Tibial nerve (tissue), 4 donors: ENCODE measurements at places on chromosomes 1 and 21. TPM values are rescaled to one million over a fixed set of nuclear protein-coding genes. Genes with fewer than 3 reads are reported as not detected.

GRCh38 chr1:112515311-112516009 lies 6.7 kb downstream of the WNT2B start:
- no peak overlapping the region for H3K4me3 ChIP-seq
- H3K4me1 ChIP-seq = no peaks in the 10 kb centered on the region
- H3K27ac ChIP-seq = no peak overlapping the region
- H3K36me3 ChIP-seq = no peaks in the 10 kb centered on the region

The NMNAT2 gene
- 0.60 TPM for total RNA-seq

The CD1B gene
- total RNA-seq = not detected

The DENND2C gene
- total RNA-seq = 3.3 TPM

- H3K36me3 ChIP-seq = no peaks in the 10 kb centered on the region
- H3K27ac ChIP-seq = no peak overlapping the region
- H3K27me3 ChIP-seq = no peaks in the 10 kb centered on the region
- H3K4me3 ChIP-seq = no peak overlapping the region
These were observed 17.4 kb upstream of the IL19 start for GRCh38 chr1:206753141-206753540.

DNA sequence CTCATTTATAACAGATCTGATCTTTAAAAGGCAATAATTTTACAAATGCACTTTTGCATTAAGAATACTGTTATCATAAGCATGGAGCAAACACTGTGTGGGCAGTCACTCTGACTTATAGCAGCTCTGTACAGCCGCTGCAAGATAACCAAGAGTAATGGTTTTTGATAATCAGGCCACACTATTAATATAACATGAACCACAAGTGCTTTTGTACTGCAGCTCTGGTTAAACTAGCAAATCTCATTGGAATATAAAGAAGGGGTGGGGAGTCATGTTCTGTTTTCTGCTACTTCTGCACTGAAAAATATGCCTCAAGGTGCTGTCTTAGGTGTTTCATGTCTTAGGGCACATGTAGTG lies 357.4 kb downstream of the LMO4 start:
- no peak for DNase-seq
- H3K36me3 ChIP-seq = no peaks in the 10 kb centered on the region
- no peak overlapping the region for H3K4me3 ChIP-seq

- no peaks in the 10 kb centered on the region for H3K27me3 ChIP-seq
- no peaks in the 10 kb centered on the region for H3K36me3 ChIP-seq
- H3K4me3 ChIP-seq = no peak overlapping the region
- H3K4me1 ChIP-seq = no peaks in the 10 kb centered on the region
- H3K27ac ChIP-seq = no peak overlapping the region
These were observed 151.1 kb downstream of the NTNG1 start for GRCh38 chr1:107291987-107292386.

The NHLH1 gene
- not detected for total RNA-seq

DNA sequence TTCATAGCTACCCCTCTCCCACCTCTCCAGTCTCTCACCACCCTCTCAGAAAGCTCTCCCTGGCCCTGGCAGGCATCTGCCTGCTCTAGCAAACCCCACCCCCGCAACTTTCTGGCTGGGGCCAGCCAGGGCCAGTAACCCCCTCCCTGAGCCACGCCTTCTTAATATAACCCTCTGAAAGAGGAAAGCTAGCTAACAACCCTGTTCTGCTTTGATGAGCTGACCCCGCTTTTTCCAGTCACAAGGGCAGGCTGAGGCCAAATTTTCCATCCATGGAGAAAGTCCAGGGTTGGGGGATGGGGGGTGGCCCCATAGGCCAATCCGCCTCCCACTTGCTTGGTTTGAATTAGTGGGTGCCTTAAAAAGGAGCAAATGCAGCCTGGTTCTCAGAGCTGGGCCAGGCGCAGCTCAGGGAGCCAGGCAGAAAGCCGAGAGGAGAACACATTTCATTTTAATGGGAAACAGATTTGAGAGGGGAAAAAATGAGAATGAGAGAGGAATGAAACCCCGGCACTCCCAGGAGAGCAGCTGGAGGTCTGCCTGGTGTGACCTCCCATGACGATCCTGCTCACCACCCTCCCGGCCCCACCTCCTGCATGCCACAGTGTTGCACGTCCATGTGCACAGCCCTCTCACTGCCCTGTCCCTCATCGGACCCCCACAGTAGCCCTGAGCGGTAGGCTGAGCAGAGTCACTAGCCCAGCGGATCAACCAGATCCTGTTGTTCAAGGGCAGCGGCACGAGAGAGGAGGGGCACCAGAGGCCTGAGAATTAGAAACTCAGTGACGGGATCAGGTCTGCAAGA lies 62.3 kb downstream of the OPTC start:
- no peaks in the 10 kb centered on the region for H3K4me1 ChIP-seq
- H3K36me3 ChIP-seq = no peaks in the 10 kb centered on the region
- no peak overlapping the region for H3K4me3 ChIP-seq
- H3K27me3 ChIP-seq = no peaks in the 10 kb centered on the region
- H3K27ac ChIP-seq = peak overlapping the region; percentile 32

The HHIPL2 gene
- total RNA-seq = 0.21 TPM

- H3K27me3 ChIP-seq = no peaks in the 10 kb centered on the region
- no peaks in the 10 kb centered on the region for H3K4me1 ChIP-seq
- no peak overlapping the region for H3K4me3 ChIP-seq
- H3K27ac ChIP-seq = no peak overlapping the region
- no peaks in the 10 kb centered on the region for H3K36me3 ChIP-seq
- no peak for DNase-seq
These were observed 40.5 kb upstream of the NEK2 start for GRCh38 chr1:211715971-211716370.

- no peak overlapping the region for H3K4me3 ChIP-seq
- H3K27me3 ChIP-seq = no peaks in the 10 kb centered on the region
These were observed 32.4 kb upstream of the CEP350 start for GRCh38 chr1:179921981-179922872.

GRCh38 chr1:37892151-37893047 lies 33.0 kb upstream of the MTF1 start:
- no peak overlapping the region for H3K27ac ChIP-seq
- no peaks in the 10 kb centered on the region for H3K4me1 ChIP-seq
- DNase-seq = no peak
- H3K4me3 ChIP-seq = no peak overlapping the region

- no peak for DNase-seq
- H3K36me3 ChIP-seq = no peaks in the 10 kb centered on the region
- H3K27me3 ChIP-seq = no peaks in the 10 kb centered on the region
These were observed 142.8 kb downstream of the ETS2 start for GRCh38 chr21:38948377-38949069.

DNA sequence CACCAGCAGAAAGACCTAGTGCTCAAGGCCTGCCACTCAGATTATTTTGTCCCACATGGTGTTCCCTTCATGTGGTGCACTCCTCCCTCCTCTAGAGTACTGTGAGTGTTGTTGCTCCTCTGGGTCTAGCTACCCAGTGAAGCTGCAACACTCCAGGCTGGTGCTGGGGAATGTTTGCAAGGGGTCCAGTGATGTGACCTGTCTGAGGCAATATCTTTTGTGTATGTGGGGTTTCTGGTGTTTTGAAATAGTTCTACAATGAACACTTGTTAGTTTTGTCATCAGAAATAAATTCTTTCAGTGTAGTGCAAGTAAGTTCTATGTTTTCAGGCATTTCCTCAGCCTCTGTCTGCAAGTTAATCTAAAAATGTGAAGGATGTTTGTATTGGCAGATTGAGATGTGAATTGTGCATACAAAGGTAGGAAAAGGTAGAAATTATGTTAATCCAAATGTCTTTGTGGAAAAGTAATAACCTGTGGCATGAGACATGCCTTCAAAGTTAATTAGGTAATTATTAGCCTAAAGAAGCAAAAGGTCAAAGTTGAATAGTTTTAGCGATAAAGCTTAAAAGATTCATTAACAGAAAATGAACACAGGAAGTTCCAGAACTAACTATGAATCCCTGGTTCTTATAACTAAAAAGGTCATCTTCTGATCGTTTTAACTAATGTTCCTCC lies 616.8 kb downstream of the LTN1 start:
- no peaks in the 10 kb centered on the region for H3K4me1 ChIP-seq
- no peaks in the 10 kb centered on the region for H3K36me3 ChIP-seq

GRCh38 chr1:221337106-221337505 lies 404.8 kb downstream of the DUSP10 start:
- DNase-seq = no peak
- H3K27ac ChIP-seq = no peak overlapping the region
- no peak overlapping the region for H3K4me3 ChIP-seq
- H3K4me1 ChIP-seq = peaks cover 10% of the 10 kb centered on the region

DNA sequence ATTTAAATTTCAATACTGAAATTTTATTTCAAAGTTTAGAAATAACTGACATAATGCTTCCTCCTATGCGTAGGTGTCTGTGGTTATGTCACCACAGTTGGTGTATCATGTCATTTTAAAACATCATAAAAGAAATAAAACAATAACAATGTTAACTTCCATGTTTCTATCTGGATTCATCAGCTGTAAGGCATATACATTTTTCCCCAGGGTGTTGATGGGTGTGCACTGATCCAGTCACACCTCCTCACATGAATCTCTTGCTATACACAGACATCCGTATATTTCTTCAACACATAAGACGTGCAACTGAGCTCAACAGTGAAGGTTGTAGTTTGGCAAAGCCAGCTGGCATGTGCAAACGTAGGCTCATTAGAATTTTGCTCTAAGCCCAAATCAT lies 6.2 kb downstream of the KCNA3 start:
- H3K4me1 ChIP-seq = no peaks in the 10 kb centered on the region
- no peak overlapping the region for H3K27ac ChIP-seq
- DNase-seq = no peak
- peaks cover 49% of the 10 kb centered on the region for H3K27me3 ChIP-seq
- H3K36me3 ChIP-seq = no peaks in the 10 kb centered on the region
- H3K4me3 ChIP-seq = no peak overlapping the region

GRCh38 chr1:242043165-242043564 lies 44.3 kb upstream of the MAP1LC3C start:
- DNase-seq = no peak
- no peaks in the 10 kb centered on the region for H3K27me3 ChIP-seq
- H3K4me3 ChIP-seq = no peak overlapping the region
- no peaks in the 10 kb centered on the region for H3K4me1 ChIP-seq
- no peak overlapping the region for H3K27ac ChIP-seq
- no peaks in the 10 kb centered on the region for H3K36me3 ChIP-seq

The HES2 gene
- not detected for total RNA-seq

DNA sequence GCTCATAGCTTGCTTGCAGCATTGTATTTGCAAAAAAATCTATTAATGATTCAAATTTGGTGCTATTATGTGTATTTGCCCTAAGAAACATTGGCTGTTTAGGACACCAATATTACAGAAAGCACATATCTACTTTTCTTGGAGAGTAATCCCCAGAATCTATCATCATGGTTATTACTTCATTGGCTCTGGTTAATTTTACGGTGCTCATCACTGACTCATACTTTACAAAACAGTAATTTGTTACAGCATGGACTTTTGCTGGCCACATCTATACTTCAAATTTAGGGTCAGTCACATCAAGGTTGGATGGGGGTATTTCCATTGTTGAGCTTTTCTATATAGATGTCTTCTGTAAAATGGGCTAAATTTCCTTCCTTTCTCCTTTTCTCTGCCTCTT lies 45.7 kb downstream of the SH3GLB1 start:
- no peaks in the 10 kb centered on the region for H3K4me1 ChIP-seq
- no peak overlapping the region for H3K27ac ChIP-seq
- H3K27me3 ChIP-seq = no peaks in the 10 kb centered on the region
- no peaks in the 10 kb centered on the region for H3K36me3 ChIP-seq
- H3K4me3 ChIP-seq = no peak overlapping the region

GRCh38 chr1:169733924-169734323 lies at the start of gene SELE:
Gene SELE, minus strand, starts transcription at chr1:169734079. Its CDS starts 467 bp downstream, at chr1:169733612.
- H3K4me1 ChIP-seq = no peaks in the 10 kb centered on the region
- no peak within 1 kb of the TSS for H3K27ac ChIP-seq
- no peak for DNase-seq

The UTS2 gene
- not detected for total RNA-seq

- DNase-seq = peak; percentile 30
- H3K36me3 ChIP-seq = no peaks in the 10 kb centered on the region
- peaks cover 72% of the 10 kb centered on the region for H3K27me3 ChIP-seq
- peaks cover 24% of the 10 kb centered on the region for H3K4me1 ChIP-seq
- peak overlapping the region; percentile 55 for H3K27ac ChIP-seq
- H3K4me3 ChIP-seq = peak overlapping the region; percentile 53
These were observed 475 bp upstream of the TDRD10 start for GRCh38 chr1:154501423-154502065.

The CASQ1 gene
- total RNA-seq = not detected

The PLA2G2F gene
- not detected for total RNA-seq

The RNF223 gene
- not detected for total RNA-seq

The CAPN8 gene
- not detected for total RNA-seq

- H3K4me1 ChIP-seq = peaks cover 8% of the 10 kb centered on the region
- no peaks in the 10 kb centered on the region for H3K27me3 ChIP-seq
- H3K27ac ChIP-seq = no peak overlapping the region
- no peak for DNase-seq
These were observed 19.8 kb downstream of the TOMM20 start for GRCh38 chr1:235108876-235109275.

The IFI44 gene
- total RNA-seq = 23.7 TPM

The MIXL1 gene
- not detected for total RNA-seq

DNA sequence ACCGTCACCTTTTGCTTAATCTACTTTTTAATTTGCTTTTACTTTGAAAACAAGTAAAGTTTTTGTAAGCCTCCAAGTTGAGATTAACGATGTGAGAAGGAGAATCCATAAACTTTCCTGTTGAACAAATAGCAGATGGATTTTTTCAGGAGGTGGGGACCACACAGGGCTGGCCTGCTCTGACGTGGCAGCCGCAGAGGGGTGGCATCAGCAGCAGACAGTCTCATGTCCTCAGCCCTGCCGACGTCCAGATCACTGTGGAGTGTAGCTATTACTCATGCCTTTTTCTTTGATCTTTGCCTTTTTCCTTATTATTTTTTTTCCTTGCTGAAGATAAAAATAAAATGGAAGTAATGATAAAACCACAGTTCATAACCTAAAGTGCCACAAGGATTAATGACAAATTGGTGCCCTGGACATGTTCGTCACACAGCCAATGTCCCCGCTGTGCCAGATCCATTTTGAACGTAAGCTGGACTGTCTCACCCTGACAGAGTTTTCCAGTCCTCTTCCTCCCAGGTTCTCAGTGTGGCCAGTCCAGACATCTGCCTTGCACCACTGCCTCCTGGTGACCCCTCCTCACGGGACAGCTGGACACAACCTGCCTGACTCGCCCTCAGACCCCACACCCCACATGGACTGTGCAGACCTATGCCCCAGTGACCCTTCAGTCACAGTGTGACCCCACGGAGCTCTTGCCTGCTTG lies 15.4 kb upstream of the ZBTB21 start:
- peaks cover 16% of the 10 kb centered on the region for H3K27me3 ChIP-seq
- H3K4me1 ChIP-seq = no peaks in the 10 kb centered on the region
- no peak overlapping the region for H3K4me3 ChIP-seq
- DNase-seq = no peak
